ENCODE measurements at places on chromosomes 11 and 22.
A peak's percentile ranks its signal among the peaks of the same experiment; 100 is the strongest.

- no peak for DNase-seq
Measured at GRCh38 chr22:43625242-43625641, 186.9 kb downstream of the EFCAB6 start.

DNA sequence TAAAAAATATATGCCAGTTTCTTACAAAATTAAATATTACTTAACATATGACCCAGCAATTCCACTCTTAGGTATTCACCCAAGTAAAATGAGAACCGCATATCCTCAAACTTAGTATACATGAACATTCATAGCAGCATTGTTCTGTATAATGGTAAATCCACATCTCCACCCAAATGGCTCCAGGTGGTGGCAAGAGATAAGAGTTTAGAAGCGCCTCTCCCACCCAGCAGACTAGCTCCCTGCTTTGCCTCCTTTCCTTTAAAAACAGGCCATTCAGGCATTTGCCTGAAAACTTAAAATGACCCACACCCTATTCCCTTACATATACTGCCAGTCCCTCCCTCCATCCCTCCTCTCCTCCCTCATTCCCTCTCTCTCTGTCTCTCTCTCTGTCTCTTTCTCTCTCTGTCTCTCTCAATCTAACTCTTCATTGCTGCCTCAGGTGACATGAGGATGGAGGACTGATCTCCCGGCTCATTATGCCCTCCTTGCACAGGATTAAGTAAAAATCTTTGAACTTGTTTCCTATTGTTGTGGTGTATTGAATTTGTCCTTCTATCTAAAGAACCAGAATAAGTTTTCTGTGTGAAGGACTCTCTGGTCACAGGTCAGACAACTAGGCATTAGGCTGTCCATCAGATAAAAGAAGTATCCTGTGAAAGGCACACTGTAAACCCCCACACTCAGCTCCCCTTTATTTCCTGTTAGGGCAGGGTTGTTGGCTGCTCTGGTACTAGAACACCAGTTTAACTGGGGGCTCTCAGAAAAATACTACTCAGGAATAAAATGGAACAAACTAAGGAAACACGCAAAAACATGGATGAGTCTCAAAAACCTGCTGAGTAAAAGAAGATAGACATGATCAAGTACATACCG lies 48.3 kb downstream of the RRP8 start:
- no peak for DNase-seq

- DNase-seq, result no peak
Measured at GRCh38 chr11:134995741-134996140, 583.7 kb upstream of the B3GAT1 start.

DNA sequence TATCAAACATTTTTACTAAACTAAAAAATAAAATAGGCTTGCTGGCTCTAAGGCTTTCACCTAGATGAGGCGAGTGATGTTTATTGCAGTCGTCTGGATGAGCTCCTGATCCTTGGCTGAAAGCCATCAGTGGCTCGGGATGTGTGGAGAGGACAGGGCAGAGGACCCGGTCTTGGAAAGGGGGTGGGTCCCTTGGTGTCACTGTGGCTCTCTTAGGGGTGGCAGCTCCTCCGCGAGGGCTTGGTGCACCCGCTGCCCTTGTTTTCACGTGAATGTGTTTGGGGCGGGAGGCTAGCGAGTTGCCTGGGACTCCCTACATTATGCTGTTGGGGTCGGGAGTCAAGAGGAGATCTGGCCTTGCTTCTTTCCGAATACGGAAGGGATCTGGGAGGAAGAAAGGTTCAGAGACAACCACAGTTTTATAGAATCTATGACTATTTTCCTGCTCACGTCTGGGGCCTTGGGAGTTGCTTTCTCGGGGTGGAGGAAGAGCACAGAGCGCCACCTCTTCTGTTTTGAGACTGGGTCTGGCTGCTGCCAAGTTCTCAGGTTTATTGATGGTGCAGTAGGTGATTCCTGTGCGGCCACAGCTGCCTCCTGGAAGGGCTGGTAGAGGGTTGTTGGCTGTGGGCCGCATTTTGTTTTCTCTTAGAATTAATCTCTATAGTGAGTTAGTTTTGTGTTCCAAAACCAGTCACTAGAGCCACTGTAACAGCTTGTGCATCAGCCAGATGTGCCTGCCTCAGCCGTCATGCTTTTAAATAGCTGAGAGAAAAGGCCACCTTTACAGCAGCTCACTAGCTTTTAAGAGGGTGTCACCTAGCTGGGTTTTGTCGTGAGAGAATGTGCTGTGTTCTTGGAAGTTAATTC lies 12.8 kb downstream of the TBC1D22A start:
- no peak for DNase-seq

GRCh38 chr11:94376841-94377240 lies 24.4 kb downstream of the GPR83 start:
- no peak for DNase-seq

DNA sequence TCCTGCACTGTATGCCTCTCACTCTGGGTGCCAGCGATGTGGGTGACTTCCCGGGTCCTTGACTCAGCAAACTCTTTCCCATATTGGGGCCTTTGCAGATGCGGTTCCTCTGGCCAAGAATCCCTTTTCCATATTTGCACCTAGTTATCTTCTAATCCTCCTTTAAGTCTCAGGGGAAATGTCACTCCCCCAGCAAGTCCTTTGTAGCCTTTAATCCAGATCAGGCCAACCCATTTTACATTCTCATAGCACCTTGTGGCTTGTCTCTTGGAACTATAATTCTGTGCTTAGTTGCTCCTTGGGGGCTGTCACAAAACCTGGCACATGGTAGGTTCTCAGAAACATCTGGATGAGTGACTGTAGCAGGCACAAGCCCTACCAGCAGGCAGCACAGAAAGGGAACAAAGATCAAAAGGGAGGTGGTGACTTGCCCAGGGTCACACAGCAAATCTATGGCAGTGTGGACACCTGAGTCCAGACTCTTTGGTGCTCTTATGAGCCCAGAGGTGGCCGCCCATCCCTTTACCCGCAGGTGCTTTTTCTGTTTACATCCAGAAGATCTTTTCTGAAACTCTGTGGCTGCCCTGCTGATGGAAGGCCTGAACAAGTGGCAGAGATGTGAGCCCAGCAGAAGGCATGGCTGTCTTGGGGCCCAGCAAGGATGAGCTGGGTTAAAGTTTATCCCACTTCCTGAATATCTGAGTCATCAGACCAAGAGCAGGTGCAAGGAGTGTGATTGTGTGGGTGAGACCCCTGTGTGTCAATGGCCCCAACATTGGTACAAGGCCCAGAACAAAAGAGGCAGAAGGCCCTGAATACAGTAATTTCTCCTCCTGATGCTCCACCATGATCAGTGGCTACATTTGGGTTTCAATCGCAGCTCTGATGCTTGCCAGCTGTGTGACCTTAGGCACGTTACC lies 78.6 kb upstream of the GRK3 start:
- DNase-seq, result no peak

GRCh38 chr11:125460275-125460674 lies 35.8 kb downstream of the FEZ1 start:
- DNase-seq, result no peak

GRCh38 chr22:23207729-23208393 lies 27.6 kb downstream of the BCR start:
- peak; percentile 49 for DNase-seq

DNA sequence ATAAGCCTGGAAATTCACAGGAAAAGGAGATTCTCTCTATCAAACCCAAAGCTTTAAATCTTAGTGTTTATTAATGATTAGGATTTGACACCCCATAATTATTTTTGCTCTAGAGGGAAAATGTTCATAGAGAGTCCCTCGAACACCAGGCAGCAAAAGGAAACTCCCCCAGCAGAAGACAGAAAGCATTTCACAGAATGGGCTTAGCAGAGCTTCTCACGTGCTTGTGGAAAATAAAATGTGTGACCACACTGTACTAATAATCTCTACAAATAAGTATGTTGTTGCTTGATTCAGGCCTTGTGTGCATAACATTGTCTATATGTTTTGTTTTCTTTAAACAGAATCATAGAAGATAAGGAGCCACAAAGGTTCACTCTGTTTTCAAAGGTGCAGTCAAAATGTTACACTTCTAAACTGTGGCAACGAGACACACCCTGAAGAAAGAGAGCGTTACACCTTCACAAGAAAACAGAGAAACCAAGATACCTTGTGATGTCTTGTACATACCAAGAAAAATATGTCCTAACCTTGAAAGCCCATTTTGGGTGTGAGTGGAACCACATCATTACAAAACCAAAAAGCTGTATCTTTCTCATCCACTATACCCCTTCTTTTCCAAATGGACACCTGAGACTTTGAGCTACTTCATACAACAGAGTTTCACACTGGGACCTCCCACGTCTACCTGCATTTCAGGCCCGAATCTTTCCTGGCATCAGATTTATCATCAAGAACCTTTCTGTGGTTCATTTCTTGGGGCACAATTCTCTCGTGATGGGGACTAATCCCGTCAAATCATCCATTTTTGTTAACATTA lies 282.5 kb downstream of the ETS1 start:
- DNase-seq, result no peak

DNA sequence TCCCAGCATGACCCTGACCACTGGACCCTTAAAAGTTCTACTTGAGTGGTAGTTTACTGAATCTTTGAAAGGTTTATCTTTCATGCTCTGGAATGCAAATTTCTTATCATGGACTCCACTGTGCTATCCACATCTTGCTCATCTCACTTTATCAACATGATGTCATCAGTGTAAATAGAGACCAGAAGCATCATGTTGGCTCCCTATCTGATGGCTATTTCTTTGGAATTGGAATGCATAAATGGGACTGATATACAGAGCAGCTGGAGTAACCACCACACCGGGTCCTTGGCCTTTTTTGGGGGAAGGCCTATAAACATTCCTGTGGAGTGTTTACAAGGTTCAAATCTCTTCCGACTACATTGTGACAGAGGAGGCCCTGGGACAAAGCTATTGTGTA lies 74.1 kb upstream of the CEP126 start:
- no peak for DNase-seq

DNA sequence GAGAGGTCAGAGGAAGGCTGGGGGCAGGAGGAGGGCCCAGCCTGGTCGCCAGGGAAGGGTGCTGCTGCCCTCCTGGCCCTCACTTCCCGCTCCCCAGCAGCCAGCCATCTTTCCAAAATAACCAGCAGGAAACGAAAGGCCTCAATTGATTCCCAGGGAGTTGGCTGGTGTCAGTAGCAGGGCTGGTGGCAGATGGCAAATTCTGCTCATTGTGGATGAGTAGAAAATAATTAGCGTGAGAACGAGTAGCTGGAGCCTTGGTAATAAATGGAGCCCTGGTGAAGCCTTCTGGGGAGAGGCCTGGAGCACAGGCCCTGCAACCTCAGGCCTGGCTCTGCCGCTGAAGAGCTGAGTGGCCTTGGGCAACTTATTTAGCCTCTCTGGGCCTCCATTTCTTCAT lies 31.3 kb downstream of the DAGLA start:
- no peak for DNase-seq

DNA sequence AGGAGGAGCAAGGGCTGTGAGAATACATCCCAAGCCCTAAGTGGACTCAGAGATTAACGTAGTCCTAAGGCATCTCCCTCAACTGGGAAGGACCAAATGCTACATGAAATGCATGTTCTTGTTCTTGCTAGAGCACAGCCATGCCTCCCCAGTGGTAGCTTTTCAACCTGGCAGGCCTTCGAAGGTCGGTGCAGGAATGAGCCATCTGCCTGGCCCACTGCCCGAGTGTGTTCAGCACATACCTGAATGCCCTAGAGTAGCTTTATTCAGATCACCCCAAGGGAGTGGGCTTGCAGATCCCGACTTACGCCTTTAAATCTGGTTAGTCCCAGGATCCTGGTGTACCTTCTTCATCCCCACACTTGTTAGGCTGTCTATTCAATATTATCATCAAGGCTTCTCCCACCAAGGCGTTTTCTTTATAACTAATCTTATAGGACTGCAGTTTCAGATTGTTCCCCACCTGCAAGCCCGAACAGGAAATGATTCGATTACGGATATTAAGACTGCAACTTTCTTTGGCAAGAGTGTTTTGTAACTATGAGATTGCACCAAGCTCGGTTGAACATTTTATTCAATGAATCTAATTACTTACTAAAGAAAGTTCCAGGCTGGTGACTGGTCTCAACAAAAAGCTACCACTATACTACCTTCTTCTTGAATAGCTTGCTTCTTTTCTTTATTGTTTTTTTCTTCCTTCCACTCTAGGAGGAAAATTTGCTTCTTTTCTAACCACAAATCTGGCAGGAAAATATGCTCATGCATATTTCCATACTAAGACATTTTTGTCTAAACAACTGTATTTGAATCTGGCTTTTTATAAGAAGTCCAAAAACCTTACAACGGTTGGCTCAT lies 115.6 kb downstream of the SGSM3 start:
- DNase-seq, result no peak

DNA sequence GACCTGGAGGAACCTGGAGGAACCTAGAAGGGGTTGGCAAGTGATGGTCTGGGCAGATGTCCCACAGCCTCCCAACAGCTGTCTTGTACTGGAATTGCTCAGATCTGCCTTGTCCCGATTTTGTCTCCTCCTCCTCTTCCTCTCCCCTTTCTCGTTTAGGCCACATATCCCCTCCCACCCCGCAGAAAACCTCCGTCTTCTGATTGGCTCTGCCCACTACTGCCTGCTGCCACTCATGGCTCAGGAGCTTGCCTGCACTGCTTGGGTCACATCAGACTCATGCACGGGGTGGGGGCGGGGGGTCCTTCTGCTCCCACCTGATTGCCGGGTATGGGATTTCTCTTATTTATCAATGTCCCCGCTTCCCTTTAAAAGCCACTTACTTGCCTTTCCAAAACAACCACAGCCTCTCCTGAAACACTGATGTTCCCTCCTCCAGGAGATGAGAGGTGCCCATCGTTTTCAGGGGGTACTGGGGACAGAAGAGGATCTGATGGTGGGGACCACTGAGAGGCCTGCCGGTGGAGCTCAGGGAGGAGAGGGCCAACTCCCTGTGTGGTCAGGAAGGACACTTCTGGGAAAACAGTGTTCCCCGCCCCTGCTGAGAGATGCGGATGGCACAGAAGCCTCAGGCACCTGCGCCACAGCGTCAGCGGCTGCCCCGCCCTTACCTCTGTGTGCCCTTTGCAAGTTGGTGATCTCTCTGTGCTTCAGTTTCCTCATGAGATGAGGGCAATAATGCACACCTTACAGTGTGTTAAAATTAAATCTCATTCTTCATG lies 14.7 kb downstream of the TOM1 start:
- no peak for DNase-seq

DNA sequence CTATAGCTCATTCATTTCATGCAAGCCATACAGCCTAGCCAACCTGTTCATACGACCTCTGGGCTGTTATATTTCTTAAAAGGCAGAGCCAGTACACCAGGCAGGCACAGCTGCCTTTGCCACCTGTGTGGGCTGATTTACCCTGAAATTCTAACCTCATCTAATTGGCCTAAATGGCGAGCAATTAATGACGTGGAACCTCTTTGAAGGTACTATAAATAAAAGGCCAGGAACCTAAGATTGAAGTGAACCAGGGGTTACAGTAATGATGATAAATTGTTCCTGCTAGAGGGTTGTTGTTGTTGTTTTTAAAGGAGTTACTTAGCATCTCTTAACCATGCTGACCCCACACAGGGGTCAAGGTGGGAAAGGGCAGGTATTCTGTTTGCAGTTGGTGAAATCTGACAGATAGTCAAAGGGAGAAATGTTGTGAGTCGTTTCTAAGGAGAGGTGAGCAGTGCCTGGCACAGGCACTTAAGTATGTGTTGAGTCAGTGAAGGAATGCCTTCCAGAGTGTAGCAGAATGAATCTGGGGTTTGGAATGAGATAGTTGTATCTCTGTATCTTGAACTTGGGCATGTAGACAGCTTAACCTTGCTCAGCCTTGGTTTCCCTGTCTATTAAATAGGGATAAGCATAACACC lies 213.5 kb upstream of the NAV2 start:
- peak; percentile 91 for DNase-seq

GRCh38 chr11:67211656-67212436 lies 54.4 kb upstream of the GRK2 start:
- no peak for DNase-seq

- no peak for DNase-seq
Measured at GRCh38 chr11:66725647-66726046, 3.4 kb downstream of the SPTBN2 start.

- no peak for DNase-seq
Measured at GRCh38 chr11:69509846-69510390, 28.5 kb downstream of the LINC01488 start.

Data from kidney (tissue), 22 donors.